ENCODE measurements at places on chromosomes 2 and 18.

DNA sequence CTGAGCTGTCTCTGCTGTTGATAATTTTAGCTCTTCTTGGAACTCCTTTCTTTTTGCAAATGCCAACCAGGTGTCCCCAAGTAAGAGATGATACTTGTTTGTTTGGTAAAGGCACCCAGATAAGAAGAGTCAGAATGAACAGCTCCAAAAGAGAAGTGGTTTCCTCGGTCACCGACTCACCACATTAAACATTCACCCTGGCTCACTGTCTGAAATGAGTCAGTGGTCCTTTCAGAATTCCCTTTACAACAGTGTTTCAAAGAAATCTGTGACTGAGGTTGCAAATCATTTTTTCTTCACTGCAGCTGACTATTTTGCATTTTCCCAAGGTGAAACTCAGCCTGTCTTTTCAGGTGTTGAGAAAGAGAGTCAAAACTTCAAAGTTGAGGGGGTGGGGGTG lies 16.2 kb upstream of the CXCR4 start:
- no peak for DNase-seq

DNA sequence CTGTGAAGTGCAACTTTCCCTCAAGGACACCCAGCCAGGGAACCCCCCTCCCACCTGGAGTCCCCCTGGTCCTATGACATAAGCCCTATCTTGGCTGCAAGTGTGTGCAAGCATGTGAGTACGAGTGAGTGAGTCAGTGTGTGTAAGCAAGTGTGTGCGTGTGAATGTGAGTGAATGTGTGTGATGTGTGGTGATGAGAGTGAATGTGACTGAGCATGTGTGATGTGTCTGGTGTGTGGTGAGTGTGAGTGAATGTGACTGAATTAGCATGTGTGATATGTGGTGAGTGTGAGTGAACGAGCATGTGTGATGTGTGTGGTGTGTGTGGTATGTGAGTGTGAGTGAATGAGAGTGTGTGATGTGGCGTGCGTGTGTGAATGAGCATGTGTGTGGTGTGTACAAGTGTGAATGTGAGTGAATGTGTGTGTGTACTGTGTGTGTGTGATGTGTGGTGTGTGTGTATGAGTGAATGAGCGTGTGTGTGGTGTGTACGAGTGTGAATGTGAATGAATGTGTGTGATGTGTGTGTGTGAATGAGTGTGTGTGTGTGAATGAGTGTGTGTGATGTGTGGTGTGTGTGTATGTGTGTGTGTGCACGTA lies 68.8 kb upstream of the SMAD7 start:
- DNase-seq = no peak

GRCh38 chr2:76469066-76469465 lies 758.4 kb upstream of the GCFC2 start:
- DNase-seq = no peak

DNA sequence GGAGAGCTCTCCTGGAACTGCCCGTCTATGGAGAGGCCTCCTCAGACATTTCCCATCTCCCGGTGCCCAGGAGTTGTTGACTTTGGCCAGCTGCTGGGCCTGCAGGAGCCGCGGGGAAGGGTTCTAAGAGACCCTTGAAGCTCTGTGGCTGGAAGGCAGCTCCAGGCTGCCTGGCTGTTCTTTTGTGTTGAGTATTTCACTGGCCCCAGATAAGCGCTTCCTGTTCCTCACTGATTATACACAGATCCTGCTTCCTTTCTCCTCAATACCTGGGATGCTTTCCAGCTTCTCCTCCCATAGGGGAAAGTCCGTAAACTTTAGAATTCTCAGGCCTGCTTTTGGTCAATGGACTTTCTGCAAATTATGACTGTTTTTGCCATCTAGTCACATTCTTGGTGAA lies 57.8 kb downstream of the TGOLN2 start:
- DNase-seq = peak; percentile 80

DNA sequence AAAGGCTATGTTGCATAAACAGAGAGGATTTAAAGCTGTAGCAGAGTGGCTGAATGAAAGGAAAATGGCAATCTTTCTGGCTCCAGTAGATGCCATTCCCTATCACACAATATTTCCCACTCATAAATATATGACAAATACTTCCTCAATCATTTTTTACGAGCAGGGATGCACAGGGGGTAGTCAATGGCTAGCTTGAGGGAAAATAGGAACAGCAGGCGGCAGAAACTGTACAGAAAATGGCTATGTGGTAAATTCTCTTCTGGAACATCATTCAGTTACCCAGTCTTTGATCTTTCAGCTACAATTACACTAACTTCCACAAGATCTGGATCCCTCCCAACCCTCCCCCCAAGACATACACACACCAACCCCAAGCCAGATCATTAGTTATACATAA lies 127.2 kb downstream of the OLA1 start:
- no peak for DNase-seq

- DNase-seq = no peak
Observed at GRCh38 chr18:6368017-6368416, 46.7 kb downstream of the L3MBTL4 start.

GRCh38 chr2:39506215-39506614 lies 69.1 kb upstream of the MAP4K3 start:
- no peak for DNase-seq

GRCh38 chr2:39530411-39530866 lies 93.4 kb upstream of the MAP4K3 start:
- no peak for DNase-seq

DNA sequence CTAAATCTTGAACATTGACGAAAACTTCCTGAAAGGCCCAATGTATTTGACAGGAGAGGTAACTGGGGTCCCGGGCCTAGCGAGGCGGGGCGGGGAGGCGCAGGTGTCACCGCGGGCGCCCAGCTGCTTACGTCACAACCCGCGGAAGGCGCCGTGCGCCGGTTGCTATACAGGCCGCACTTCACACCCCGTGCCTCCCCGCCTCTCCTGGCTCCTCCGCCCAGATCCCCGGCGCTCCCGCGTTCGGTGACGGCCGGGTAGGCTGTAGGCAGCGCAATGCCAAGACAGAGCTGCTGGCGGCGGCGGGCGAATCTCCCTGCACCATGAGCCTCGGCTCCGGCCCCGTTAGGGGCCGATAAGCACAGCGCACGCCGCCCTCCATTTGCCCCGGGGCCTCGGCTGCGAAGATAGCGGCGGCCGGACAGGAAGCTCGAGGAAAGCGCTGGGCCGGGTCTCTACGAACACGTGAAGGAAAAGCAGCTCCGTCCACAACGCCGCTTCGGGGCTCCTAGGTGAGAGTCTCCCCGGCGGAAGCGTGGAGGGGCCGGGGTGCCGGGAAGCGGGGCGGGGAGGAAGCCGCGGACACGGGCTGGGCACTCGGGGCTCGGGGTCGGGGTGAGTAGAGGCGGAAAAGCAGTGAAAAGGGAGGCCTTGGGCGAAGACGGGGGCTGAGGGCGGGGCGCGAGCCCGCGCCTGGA lies at the start of gene RNF138:
TSS of gene RNF138 (plus strand) at position 151 of the 698 bp plus-strand sequence. CDS start 903 bp downstream, outside the sequence.
- DNase-seq = peak; percentile 94

- no peak for DNase-seq
Observed at GRCh38 chr18:57649556-57650500, 28.2 kb upstream of the NARS1 start.

- peak; percentile 43 for DNase-seq
Observed at GRCh38 chr2:1742681-1743395, 1.5 kb downstream of the PXDN start.

DNA sequence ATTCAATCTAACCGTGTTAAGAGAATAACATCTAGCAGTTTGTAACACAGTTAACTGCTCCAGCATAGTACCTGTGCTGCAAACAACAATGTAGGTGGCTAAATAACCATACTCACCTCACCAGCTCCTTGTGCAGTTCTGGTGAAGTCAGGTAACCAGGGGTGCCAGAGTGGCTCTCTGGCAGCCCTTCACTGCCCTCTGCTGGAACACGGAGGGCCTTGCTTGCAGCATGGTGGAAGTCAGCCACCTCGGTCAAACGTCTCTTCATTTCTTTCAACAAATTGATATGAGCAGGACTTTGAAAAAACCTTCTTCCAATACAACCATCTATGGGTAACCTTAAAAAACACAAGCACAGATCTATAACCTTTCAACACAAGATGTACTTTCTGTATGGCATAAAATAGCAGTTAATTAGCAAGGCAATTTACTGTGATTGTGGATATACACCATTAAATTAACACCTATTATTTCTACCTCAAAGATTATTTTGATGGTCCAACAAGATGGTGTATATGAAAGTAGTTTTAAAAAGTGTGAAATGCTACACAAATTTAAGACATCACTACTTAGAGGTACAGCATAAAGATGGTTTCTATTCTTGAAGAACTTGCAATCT lies 56.6 kb downstream of the EPG5 start:
- peak; percentile 3 for DNase-seq

DNA sequence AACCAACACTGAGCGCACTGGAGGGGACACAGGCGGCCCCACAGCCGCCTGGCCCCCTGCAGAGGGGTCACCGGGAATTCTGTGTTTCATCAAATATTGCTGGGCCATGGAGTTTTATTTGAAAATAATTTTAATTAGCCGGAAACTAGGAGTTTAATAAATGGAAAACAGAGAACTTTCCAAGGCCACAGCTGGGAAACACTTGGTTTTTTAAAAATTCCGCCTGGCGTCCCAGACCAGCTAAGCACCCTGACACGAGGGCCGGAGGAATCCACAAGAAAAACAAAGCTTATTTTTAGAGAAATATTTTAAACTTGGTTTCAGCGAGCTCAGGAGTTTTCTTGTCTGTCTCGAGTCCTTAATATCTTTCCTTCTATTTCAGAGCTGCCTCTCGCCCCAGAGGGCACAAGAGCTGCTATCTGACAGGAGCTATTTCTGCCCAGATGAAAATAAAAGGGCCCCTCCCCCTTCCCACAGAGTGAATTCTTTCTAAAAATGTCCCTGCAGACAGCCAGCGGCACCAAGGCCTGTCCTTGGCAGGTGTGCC lies 8.2 kb downstream of the ZFP36L2 start:
- DNase-seq = no peak

- peak; percentile 9 for DNase-seq
Observed at GRCh38 chr2:224847961-224848850, 132.0 kb upstream of the CCDC195 start.

GRCh38 chr2:172968061-172968469 lies 107.6 kb upstream of the MAP3K20 start:
- DNase-seq = no peak

DNA sequence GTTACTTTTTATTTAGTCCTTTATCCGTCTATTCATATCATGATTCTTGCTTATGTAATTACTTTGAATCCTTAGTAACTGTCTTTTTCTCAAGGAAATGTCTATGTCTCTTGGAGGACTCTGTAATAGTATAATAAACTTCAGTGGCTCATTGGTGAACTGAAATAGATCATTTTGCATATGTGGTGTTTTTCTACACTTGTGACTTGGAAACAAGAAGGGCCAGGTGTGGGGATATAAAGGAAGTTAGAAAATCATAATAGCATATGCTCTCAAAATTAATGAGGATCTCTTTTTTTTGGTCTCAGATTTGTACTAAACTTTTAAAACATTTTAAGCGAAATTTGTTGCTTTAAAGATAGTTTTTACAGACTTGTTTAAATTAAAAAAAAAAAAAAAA lies 453.0 kb upstream of the CDH20 start:
- DNase-seq = no peak

GRCh38 chr2:214676421-214677089 lies 132.9 kb downstream of the BARD1 start:
- no peak for DNase-seq

- DNase-seq = peak; percentile 22
Observed at GRCh38 chr2:101696272-101697123, 1.0 kb upstream of the MAP4K4 start.

DNA sequence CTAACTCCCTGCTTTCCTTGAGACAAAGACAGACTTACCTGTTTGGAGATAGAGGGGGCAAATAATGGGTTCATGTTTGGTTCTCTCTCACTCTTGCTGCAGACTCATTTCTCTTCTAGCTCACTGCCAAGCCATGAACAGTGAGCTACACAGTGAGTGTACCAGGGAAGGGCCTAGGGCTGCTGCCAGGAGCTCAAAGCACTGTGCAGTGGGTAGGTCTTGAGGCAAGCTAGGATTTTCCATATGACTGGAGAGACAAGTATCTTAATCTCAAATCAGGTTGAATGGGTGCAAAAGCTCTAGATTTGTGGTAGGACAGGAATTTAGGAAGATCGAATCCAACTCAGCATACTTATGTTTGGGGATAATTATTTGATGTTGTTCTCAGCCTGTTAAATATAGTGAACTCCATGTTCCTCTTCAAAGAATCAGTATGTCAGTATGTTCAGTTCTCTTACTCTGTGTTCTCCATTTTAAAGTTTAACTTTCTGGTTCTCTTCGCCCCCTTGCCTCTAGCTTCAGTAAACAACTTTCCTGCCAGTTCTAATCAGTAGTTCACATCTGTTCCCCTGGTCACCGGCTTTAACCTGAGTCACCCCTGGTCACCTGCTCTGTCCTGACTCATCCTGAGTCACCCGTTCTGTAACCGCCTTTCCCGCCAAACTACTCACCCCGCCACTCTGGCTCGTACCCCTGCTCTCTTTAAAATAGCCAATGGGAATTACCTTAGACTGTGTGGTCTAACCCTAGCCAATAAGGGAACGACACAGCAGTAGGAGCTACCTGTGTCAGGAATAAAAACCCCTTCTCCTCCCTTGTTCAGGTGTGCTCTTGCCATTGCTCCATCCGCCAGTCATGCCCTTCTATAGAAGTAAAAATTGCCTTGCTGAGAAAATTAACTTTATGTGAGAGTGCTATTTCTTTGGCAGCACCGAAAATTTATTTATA lies 21.9 kb downstream of the SLC25A52 start:
- no peak for DNase-seq

DNA sequence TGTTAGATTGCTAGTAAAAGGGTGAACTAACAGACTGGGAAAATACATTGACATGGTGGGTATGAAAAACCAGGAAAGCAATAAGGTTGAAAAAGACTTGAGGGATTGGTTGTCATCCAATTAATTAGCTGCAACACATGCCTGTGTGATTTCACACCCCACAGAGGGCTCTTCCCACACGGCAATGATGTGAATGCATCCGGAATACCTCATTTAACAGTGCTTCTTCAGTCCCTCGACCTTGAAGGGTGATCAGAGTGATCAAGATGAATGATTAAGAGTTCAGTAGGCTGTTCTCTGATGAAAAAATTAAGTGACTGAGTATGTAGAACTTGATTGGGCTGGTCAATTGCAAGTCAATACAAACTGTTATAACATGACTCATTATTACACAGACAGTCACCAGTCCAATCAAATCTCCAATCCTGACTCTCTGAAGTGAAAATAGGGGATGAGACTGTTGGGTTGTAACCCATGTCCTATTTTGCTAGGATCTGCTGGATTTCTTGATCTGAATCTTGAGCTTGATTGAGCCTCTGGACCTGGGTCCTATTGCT lies 924.9 kb upstream of the FAM98A start:
- no peak for DNase-seq

- no peak for DNase-seq
Observed at GRCh38 chr2:5908071-5908470, 215.9 kb downstream of the SOX11 start.

All from NCI-H1092 treated with DMSO at 0.1 percent for 48 hours (cell line).